ENCODE measurements at places on chromosomes 1 and 21.

DNA sequence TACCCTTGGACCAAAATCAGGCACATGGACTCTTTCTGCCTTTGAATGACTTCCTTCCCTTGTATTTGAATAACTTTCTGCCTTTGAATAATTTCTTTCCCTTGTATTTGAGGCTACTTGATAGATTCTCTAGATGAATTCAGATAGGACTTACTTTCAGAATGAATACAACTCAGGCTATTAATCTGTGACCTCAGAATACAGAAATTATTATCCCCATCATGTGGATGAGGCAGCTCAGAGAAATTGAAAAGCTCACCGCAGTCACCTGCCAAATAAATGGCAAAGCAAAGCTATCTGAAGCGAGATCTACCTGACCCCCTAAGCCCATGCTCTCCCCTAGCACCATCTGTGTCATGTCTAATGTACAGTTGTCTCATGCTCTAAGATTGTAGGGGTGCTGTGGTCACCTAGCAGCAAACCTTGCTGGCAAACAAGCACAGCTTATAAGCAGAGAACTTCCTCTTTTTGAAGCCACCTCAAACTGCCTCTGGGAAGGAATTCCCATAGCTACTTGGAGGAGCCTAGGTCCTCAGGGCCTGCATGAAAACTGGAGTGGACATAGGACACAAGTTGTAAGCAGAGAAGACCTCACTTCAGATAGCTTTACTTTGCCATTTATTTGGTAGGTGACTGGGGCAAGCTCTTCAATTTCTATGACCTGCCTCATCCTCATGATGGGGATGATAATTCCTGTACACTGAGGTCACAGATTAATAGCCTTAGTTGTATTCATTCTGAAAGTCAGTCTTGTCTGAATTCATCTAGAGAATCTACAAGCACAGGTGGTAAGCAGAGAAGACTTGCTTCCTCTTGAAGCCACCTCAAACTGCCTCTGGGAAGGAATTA lies 66.1 kb downstream of the FASLG start:
- DNase-seq, result no peak

DNA sequence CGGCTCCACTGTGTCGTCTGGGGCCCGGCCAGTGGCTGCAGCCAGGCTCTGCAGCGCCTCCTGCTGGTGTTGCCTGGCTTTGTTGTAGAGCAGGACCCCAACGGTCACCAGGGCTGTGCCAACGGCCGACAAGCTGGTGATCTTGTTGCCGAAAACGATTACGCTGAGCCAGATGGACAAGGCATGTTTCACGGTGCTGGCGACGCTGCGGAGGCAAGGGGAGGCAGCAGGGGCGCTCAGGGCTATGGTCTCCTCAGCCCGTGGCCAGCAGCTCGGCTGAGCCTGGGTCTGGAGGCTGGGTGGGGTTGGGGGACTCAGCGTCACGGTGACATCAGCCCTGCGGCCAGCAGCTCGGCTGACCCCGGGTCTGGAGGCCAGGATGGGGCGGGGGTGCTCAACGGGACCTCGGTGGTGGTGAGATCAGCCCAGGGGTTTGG lies 7.0 kb upstream of the CDK11B start:
- no peak for DNase-seq

GRCh38 chr1:206909161-206909882 lies 12.1 kb downstream of the IL24 start:
- peak; percentile 49 for DNase-seq

DNA sequence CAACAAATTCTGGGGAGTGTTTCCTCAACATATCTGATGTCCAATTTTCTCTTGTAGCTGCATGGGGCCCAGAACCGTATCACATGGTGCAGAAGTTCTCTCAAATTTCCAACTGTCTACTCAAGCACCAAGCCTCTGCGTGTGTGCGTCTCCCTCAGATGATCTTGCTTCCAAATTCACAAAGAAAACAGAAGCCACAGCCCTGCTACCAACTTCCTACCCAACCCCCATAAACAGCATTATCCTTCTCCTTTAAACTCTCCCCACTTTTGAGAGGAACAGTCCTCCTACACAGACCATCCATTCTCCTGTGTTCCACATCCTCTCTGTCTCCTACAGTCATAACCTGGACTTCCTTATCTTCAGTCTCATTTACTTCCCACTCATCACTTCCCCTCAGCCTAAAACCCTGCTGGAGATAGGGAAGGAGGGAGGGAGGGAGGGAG lies 354.1 kb downstream of the SMYD3 start:
- no peak for DNase-seq

DNA sequence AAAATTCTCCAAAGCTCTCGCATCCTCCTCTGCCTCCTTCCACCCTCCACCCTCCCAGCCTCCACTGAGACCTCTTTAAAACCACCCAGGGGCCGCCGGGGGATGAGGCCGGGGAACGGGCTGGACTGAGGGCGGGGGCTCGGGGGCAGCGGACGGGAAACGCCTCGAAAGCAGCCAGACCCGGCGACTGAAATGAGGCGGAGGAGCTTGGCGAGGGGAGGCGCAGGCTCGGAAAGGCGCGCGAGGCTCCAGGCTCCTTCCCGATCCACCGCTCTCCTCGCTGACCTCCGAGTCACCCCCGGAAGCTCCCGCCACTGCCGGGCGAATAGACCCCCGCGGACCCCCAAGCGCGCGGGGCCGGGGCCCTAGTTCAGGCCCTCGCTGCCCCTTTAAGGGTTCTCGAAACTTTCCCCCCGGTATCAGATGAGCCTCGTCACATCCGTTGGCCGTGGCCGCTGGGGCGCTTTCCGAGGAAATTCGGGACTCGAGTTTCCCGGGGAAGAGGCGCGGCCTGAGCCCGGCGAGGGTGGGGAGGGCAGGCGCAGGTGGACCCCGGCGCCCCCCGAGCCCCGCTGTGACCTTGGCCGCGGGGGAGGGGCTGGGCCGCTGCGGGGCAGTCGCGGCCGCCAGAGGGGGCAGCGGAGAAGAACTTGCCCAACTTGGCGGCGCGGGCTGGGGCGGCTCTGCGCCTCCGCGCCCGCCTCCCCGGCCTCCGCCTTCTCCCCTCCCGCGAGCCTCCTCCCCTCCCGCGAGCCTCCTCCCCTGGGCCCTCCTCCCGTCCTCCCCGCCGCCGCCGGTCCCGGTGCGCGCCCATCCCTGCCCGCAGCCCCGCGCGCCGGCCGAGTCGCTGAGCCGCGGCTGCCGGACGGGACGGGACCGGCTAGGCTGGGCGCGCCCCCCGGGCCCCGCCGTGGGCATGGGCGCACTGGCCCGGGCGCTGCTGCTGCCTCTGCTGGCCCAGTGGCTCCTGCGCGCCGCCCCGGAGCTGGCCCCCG lies at the start of gene BACE2:
BACE2 (plus strand) TSS at position 813 of the 995 bp plus-strand sequence; CDS start at position 917, 104 bp downstream.
- peak; percentile 38 for DNase-seq

- no peak for DNase-seq
Measured at GRCh38 chr1:41712695-41713094, 206.0 kb downstream of the HIVEP3 start.

Data from head of caudate nucleus (tissue), 42 donors.